Spleen (tissue), 13 donors: ENCODE measurements at places on chromosomes 7 and 10.

DNA sequence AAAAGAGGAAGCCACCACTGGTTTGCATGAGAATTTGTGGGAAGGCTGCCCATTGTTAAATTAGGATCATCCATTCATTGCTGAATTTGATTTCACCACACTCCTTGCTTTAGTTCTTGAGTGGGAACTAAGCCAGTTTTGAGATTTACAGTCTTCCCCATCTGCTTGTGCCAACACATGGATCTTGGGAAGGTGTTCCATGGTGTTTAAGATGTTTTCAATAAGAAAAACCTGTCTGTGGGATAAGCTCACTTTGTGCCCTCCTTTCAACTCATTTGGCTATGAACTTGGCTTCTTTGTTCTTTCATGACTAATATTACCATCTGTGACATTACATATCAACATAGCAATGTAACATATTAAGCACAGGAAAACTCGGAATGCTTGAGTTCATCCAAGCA lies 73.2 kb downstream of the INHBA start:
- no peaks in the 10 kb centered on the region for H3K4me1 ChIP-seq
- no peak for DNase-seq
- H3K27me3 ChIP-seq: no peaks in the 10 kb centered on the region
- H3K27ac ChIP-seq: no peak overlapping the region
- no peak overlapping the region for H3K4me3 ChIP-seq

DNA sequence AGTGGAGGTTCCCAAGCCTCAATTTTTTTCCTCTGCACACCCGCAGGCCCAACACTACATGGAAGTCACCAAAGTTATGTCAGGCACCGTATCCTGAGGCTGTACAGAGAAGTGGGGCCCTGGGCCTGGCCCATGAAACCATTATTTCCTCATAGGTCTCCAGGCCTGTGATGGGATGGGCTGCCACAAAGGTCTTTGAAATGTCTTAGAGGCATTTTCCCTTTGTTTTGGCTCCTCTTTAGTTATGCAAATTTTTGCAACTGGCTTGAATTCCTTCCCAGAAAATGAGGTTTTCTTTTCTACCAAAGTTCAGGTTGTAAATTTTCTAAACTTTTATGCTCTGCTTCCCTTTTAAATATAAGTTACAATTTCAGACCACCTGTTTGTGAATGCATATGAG lies 365.2 kb downstream of the HGF start:
- no peaks in the 10 kb centered on the region for H3K4me1 ChIP-seq
- DNase-seq: no peak
- H3K27me3 ChIP-seq: no peaks in the 10 kb centered on the region

DNA sequence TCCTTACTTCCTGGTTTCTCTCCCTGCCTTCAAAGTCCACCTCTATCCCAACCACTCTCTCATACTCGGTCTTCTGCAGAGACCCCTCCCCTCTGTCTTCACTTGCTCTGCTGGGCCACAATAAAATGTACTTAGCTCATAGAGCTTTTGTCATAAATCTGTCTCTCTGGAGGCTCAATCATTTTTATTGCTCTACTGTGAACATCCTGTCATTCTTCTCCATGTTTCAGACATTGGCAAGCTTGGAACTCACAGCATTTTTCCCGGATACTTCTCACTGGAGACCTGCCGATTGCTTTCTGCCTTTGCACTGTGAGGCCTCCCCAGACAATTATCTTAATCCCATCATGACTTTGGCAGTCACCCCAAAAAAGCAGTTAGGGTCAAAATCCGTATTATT lies 192.3 kb upstream of the ZMIZ1 start:
- H3K4me3 ChIP-seq: no peak overlapping the region
- no peaks in the 10 kb centered on the region for H3K36me3 ChIP-seq
- H3K27ac ChIP-seq: no peak overlapping the region
- no peak for DNase-seq

GRCh38 chr10:112184379-112184778 lies 814 bp upstream of the GPAM start:
- no peaks in the 10 kb centered on the region for H3K27me3 ChIP-seq
- H3K27ac ChIP-seq: peak overlapping the region; percentile 76
- peaks cover 15% of the 10 kb centered on the region for H3K36me3 ChIP-seq
- peaks cover 35% of the 10 kb centered on the region for H3K4me1 ChIP-seq
- H3K4me3 ChIP-seq: no peak overlapping the region

DNA sequence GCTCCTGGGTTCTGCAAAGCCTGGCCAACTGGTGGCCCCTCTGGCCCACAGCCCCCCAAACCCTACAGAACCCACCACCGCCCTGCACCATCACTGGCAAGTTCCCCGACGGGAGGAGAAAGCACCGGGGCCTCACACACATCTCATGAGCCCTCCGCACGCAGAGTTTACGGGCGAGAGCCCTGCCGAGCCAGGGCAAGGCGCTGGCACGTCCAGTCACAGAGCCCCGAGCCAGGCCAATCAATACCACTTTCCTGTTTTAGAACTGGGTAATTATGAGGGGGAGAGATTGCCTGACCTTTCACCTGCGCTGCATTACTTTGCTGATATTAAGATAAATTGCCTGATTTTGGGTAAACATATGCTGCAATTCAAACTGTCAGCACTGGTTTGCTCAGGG lies 113.3 kb downstream of the EBF3 start:
- no peaks in the 10 kb centered on the region for H3K27me3 ChIP-seq
- H3K36me3 ChIP-seq: no peaks in the 10 kb centered on the region
- H3K4me1 ChIP-seq: no peaks in the 10 kb centered on the region
- no peak overlapping the region for H3K4me3 ChIP-seq
- DNase-seq: no peak
- no peak overlapping the region for H3K27ac ChIP-seq

GRCh38 chr7:133344275-133344674 lies 91.4 kb downstream of the EXOC4 start:
- H3K4me3 ChIP-seq: no peak overlapping the region
- H3K27me3 ChIP-seq: no peaks in the 10 kb centered on the region
- H3K27ac ChIP-seq: no peak overlapping the region
- H3K36me3 ChIP-seq: no peaks in the 10 kb centered on the region

GRCh38 chr10:86301971-86302370 lies 64.6 kb downstream of the GRID1 start:
- no peaks in the 10 kb centered on the region for H3K36me3 ChIP-seq
- H3K27me3 ChIP-seq: no peaks in the 10 kb centered on the region
- H3K4me1 ChIP-seq: no peaks in the 10 kb centered on the region
- H3K4me3 ChIP-seq: no peak overlapping the region

DNA sequence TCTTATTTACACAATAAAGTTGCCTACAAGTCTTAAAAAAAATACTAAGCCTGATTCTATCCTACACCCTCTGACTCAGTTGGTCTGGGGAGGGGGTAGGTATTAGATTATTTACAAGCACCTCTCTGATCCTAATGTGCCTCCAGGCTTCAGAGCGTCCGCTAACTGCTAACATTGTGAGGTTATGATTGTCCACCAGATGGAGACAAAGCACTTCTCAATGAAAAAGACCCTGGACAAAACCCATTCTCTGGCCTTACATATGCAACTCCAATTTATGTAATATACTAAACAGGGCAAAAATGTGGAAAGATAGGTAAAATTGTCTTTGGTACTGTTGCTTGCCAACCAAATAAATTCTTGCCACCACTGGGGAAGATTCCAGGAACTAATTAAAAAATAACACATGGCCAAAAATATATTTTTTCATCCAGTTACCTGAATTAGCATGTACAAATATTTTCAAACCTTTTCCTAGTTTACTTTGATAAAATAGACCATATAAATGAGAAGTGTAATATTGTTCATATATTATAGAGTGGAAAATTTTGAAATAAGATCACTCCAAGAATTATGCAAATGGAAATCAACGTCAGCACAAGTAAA lies 92.4 kb downstream of the KIF20B start:
- no peaks in the 10 kb centered on the region for H3K36me3 ChIP-seq
- H3K27me3 ChIP-seq: no peaks in the 10 kb centered on the region
- H3K4me1 ChIP-seq: no peaks in the 10 kb centered on the region
- no peak overlapping the region for H3K27ac ChIP-seq

- H3K27ac ChIP-seq: no peak overlapping the region
- H3K4me3 ChIP-seq: no peak overlapping the region
- DNase-seq: no peak
- H3K27me3 ChIP-seq: no peaks in the 10 kb centered on the region
- peaks cover 41% of the 10 kb centered on the region for H3K36me3 ChIP-seq
- H3K4me1 ChIP-seq: no peaks in the 10 kb centered on the region
Observed at GRCh38 chr10:11936389-11937152, 106.0 kb downstream of the UPF2 start.
